ENCODE measurements at places on chromosomes 5 and 9.

- no peak for DNase-seq
Observed at GRCh38 chr5:78221964-78222451, 72.5 kb downstream of the AP3B1 start.

DNA sequence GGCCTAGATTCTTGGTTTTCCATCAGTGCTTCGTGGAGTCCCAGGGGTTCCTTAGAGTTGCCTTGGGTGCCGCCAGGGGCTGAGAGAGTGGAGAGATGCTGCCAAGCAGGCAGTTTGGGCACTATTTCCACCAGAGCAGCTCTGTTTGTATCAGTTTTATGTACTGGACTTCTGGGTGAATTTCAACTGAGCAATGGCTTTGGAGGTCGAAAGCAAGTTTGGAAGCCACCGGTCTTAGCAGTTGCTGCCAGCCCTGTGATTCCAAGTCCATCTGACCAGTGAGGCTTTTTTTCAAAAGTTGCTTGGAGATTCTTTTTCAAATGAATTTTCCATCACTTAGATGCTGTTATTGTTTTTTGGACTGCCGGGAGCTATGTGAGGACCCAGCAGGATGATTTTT is 68.5 kb downstream of the ANGPTL2 start:
- DNase-seq: no peak

DNA sequence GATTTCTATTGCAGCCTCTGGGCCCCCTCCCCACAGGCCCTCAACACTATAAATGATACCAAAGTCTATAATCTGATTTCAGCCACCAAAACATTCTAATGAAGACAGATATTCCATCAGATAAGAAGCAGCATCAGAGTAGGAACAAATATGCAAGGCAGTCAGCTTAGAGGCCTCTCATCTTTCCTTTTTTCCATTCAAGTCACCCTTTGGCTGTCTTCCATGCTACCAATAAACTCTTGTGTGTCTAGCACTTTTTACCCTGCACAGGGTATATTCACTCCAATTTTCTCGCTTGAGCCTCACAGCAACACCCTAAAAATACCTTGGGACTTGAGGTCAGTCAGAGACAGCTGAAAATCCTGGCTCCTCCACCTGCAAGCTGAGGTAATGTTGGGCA is 193.7 kb downstream of the BRINP1 start:
- DNase-seq: no peak

DNA sequence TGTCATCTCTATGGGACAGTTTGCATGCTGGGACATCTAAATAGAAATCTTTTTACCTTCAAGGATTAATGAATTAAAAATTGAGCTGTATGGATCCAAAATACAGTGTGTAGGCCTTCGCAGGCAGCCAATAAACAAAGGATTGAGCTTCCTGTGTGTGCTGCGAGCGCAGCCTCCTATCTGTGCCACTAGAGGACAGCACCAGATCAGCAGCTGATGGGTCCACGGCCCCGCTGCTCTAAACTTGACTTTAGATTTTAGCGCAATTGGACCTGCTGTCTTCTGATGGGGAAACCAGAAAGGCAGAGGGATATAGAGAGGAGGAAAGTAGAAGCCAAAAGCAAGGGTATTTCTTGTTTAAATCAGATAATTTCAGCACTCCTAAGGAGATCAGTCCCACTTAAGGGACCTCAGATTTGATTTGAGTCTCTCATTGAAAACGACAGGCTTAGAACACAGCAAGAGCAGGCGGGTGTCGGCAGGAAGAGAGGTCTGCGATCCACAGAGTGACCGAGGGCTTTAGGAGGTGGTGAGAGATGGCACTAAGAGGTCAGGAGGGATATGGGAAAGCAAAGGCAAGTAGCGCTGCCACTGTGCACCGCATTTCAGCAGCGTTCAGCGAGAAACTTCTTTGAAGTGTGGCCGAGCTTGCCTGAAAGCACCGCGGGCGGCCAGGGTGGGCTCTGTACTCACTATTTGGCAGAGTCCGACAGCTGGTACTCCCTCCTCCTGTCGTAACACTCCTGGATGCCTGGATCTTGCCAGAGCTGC is 214.3 kb downstream of the GNA14 start:
- DNase-seq: peak; percentile 1

- no peak for DNase-seq
Observed at GRCh38 chr9:36772449-36773403, 200.0 kb downstream of the MELK start.

DNA sequence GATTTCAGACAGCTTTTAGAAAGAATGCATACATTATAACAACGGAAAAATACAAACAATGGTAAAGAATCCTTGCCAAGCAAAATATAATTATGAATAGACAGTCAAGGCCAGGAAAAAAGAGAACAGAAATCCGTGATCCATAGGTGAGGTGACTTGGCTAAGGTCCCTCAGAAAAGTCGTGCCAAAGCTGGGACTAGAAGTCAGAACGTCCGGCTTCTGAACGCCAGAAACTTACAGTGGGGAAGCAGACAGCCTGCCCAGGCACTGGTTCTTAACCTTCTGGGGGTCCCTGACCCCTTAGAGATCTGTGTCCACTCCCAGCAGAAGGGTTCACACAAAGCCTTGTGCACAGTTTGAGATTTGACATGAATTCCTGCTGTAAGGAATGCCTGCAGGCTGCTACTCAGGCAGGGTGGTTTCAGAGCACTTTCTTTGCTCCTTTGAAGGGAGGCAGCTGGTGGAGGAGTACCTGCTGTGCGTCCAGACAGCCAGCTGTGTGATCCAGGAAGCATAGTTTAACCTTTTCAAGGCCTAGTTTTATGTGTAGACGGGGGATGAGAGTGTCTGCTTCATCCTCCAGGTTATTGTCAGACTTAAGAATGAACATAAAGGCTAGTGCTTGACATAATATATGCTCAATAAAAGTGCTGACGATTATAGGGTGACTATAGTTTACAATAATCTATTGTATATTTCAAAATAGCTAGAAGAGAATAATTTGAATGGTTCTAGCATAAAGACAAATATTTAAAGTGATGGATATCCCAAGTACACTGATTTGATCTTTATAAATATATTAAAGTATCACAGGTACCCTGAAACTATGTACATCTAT is 852 bp downstream of the ARHGEF37 start:
- peak; percentile 11 for DNase-seq

- DNase-seq: no peak
Observed at GRCh38 chr9:6302417-6302816, 25.8 kb upstream of the TPD52L3 start.

GRCh38 chr5:60457233-60457632 is 242.7 kb downstream of the DEPDC1B start:
- no peak for DNase-seq

DNA sequence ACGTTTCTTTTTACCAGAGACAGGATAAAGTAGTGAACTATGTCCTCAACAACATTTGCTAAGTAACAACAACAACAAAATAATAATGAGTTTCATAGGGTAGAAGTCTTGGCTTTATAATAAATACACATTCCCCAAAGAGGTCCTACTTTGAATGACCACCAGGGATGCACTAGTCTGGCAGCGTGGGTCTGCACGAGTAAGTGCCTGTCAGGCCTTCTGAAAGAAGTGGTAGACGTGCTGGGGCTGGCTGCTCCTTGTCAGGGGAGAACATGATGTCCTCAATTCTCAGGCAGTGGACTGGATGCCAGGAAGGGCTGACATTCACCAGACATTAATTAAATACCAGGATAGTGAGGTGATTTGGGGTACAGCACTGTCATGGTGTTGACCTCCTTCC is 331.1 kb downstream of the TMEM38B start:
- peak; percentile 13 for DNase-seq

- DNase-seq: no peak
Observed at GRCh38 chr9:14936491-14936890, 26.3 kb upstream of the FREM1 start.

GRCh38 chr9:130770679-130771442 is 64.2 kb upstream of the ABL1 start:
- peak; percentile 49 for DNase-seq

DNA sequence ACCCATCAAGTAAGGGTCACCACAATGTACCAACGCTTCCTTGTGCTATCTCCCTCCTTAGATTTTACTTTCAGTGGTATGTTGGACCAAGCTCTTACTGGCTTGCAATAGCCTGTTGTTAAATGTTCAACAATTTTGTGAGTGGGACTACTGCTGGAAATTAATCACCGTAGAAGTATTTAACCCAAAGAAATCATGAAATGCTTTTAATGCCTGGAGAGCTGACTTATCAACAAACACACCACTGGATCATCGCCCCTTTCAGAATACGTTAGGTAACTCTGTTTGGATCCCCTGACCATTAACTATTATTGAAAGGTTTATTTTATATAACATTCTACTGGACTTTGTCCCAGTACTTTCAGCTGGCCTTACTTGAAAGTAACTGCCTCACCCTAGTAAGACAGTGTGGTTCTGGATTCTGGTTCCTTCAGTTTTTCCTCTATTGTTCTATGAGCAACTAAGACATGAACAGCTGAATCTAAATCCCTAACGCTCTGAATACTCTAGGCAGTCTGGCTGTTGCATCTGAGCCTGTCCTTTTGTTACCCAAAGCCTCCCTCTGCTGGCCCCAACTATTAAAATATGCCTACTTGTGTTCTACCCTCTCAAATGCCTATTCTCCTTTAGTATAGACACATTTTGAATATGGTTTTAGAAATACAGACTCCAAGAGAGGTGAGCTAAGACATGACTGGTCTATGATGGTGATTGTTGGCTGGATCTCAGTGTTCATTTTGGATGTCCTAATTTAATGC is 1203.4 kb upstream of the DMAC1 start:
- DNase-seq: peak; percentile 71

- no peak for DNase-seq
Observed at GRCh38 chr9:6761306-6761705, 3.5 kb downstream of the KDM4C start.

GRCh38 chr9:128554155-128554862 is 1.9 kb downstream of the SPTAN1 start:
- DNase-seq: no peak

DNA sequence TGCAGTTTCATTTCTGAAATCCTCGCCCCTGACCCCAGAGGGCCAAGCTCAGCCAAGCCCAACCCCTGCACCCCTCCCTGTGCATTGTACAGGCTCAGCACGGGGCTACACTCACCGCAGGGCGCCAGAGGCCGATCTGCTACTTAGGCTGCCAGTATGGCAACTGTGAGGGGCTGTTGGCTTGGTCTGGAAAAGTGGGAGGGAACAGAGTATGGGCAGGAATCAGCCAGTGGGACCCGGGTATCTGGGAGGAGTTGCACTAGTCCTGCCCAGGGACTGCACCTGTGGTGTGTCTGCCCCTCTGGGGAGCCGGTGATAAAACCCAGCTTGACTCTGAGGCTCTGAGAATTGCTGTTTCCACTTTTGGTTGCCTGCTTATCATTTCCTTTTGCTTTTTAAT is 167.4 kb upstream of the KIF2A start:
- no peak for DNase-seq

GRCh38 chr9:116623715-116624114 is 63.4 kb upstream of the TRIM32 start:
- DNase-seq: peak; percentile 82

GRCh38 chr5:142134331-142135010 is 25.9 kb downstream of the NDFIP1 start:
- DNase-seq: no peak

DNA sequence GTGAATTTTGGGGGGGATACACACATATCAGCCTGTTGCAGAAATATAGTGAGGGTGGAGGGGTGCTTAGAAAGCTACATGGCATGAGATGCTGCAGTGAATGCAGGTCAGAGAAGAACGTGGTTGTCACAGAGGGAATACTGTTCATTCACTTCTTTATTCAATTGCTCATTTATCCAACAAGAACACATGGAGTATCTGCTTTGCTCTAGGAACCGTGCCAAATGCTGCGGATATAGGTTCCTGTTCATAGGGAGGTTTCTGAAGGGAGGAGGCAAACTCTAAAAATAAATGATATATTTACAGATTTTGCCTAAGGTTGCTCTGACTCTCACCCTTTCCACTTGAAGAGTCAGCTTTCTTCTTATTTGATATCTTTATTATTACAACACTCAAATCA is 444.3 kb upstream of the CLINT1 start:
- no peak for DNase-seq

- DNase-seq: peak; percentile 56
Observed at GRCh38 chr5:10485142-10485795, 43.6 kb downstream of the ROPN1L start.

DNA sequence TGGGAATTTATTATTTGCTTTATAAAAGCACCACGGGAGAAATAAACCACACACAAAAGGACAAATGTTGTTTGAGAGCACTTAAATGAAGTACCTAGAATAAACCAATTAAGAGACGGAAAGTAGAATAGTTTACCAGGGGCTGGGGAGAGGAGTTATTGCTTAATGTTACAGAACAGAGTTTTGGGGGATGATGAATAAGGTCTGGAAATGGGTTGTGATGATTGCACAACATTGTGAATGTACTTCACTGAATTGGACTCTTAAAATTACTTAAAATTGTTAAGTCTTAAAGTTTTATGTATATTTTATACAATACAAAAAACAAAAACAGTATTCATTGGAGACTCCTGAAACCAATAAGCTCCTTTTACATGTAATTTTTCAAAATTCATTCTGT is 1.5 kb downstream of the ZBTB43 start:
- no peak for DNase-seq

GRCh38 chr9:131669269-131670157 is 70.4 kb downstream of the RAPGEF1 start:
- no peak for DNase-seq

- DNase-seq: no peak
Observed at GRCh38 chr9:108113596-108113995, 624.0 kb upstream of the KLF4 start.

- no peak for DNase-seq
Observed at GRCh38 chr5:9174446-9174845, 371.4 kb downstream of the SEMA5A start.

GRCh38 chr9:126857261-126857960 is 3.0 kb upstream of the ZBTB34 start:
- DNase-seq: no peak

DNA sequence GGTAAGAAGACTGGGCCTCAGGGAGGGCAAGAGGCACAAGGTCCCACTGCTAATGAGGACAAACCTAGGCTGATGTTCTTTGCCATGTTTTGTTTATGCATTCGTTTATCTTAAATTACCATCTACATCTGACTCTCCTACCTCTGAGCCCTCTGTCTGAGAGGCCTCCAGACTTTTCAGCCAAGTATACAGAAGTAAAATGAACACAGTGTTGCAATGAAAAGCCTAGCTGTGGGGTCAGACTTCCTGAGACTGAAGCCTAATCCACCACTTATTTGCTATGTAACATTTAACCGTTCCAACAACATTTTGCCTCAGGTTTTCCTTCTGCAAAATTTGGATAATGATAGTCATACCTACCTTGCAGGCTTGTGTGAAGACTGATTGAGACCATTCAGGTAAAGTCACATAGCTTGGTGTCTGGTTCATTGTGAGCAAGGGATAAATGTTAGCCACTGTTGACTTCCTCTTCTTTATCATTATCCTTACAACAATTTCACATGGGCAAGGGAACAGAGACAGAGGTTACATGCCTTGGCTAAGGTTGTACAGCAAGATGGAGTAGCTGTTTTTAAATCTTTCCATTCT is 374.9 kb upstream of the CLINT1 start:
- DNase-seq: no peak
